ENCODE measurements at places on chromosomes 12 and 14. TPM values are rescaled to one million over a fixed set of nuclear protein-coding genes. Genes with fewer than 3 reads are reported as not detected.

The TPPP2 gene
- 0.49 TPM for polyA plus RNA-seq

The STXBP6 gene
- polyA plus RNA-seq = 15.4 TPM

The FOXG1 gene
- polyA plus RNA-seq = 0.05 TPM

The GUCY2C gene
- polyA plus RNA-seq = 0.16 TPM

The TMEM233 gene
- 6.4 TPM for polyA plus RNA-seq

The SNX6 gene
- polyA plus RNA-seq = 68.1 TPM

The RHOF gene
- 2.6 TPM for polyA plus RNA-seq

The FGF23 gene
- polyA plus RNA-seq = 0.19 TPM

The FRMD6 gene
- polyA plus RNA-seq = 22.6 TPM

The MDGA2 gene
- polyA plus RNA-seq = 0.11 TPM

The OR6J1 gene
- polyA plus RNA-seq = 0.13 TPM

The FBXO33 gene
- 4.5 TPM for polyA plus RNA-seq

Data from forelimb muscle (tissue), 1 donor.